ENCODE measurements at places on chromosomes 12 and 14. TPM values are rescaled to one million over a fixed set of nuclear protein-coding genes. Genes with fewer than 3 reads are reported as not detected.

The MYF5 gene
- total RNA-seq = not detected

The PLD4 gene
- 0.10 TPM for total RNA-seq

The SCN8A gene
- 1.2 TPM for total RNA-seq

The STON2 gene
- total RNA-seq = 1.1 TPM

The DENND5B gene
- total RNA-seq = 13.2 TPM

The CPNE8 gene
- total RNA-seq = 10.7 TPM

The EFS gene
- total RNA-seq = not detected

The ZDHHC22 gene
- total RNA-seq = 0.18 TPM

The CDK17 gene
- 14.7 TPM for total RNA-seq

The CLEC1B gene
- not detected for total RNA-seq

The ERO1A gene
- 63.9 TPM for total RNA-seq

The ISM2 gene
- 0.32 TPM for total RNA-seq

The KLRF1 gene
- total RNA-seq = not detected

The OASL gene
- total RNA-seq = 4.1 TPM

The C12orf60 gene
- 2.4 TPM for total RNA-seq

The EPYC gene
- not detected for total RNA-seq

The DTX3 gene
- 17.5 TPM for total RNA-seq

The KRT78 gene
- total RNA-seq = not detected

The GON7 gene
- 15.4 TPM for total RNA-seq

Measured in A549 treated with GW870086 at 1 μM for 4 hours (cell line).